Kidney capillary endothelial cell (primary cell): ENCODE measurements at places on chromosomes 5 and 9.

DNA sequence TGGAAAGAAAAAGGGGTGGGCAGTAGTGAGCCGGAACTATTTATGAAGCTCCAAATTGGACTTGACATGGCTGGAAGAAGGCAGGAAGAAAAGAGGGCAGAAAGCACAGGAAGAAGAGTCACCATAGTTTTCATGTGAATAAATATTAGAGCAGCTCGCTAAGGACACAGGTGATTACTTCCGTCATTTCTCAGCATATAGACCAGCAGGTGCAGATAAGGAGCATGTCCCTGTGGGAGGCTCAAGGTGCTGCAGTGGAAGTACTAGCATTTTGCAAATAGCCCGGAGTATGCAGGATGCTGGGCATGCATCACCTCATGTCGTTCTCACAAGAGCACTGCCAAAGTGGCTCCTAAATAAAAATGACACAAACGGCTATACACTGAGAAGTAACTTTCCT is 71.3 kb upstream of the HTR4 start:
- no peak for DNase-seq

GRCh38 chr5:572398-573019 is 39.6 kb upstream of the CEP72 start:
- no peak for DNase-seq

DNA sequence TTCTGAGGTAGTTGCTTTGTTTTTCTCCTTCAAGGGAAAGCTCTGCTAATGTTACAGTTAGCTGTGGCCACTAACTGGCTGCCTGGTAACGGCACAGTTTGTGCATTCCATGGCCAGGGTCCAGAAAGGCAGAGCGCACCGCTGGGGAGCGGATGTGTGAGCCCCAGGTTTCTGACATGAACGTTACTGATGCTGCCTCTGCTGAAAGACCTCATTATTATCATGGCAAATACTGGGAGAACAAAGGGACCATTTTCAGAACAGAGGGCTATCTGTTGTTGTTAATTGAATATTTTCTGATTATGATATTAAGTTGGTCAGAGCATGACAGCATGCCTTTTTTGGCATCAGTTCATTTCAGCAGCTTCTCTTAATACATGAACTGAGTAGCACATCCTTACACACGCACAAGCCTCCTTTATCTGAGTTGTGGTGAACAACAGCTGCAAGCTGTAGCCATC is 134.1 kb downstream of the NUDT12 start:
- no peak for DNase-seq

DNA sequence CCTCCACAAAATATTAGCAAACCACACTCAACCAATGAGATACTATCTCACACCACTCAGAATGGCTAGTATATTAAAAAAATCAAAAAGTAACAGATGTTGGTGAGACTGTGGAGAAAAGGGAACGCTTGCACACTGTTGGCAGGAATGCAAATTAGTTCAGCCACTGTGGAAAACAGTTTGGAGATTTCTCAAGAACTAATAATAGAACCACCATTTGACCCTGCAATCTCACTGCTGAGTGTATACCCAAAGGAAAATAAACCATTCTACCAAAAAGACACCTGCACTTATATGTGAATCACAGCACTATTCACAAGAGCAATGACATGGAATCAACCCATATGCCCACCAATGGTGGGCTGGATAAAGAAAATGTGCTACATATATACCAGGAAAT is 393.5 kb downstream of the PDE4D start:
- no peak for DNase-seq

DNA sequence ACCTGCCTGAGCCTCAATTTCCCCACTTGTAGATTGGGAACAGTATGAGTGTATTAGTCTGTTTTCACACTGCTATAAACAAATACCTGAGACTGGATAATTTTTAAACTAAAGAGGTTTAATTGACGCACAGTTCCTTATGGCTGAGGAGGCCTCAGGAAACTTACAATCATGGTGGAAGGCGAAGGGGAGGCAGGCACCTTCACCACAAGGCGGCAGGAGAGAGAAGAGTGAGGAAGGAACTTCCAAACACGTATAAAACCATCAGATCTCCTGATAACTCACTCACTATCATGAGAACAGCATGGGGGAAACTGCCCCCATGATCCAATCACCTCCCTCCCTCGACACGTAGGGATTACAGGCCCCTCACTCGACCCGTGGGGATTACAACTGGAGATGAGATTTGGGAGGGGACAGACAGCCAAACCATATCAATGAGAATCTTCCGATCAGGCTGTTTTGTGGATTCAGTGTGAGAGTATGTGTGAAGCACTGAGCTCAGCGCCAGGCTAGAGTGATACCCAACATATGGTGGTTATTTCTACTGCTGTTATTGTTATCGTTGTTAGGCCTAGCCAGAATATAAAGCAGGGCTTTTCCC is 14.6 kb upstream of the LMX1B start:
- no peak for DNase-seq

DNA sequence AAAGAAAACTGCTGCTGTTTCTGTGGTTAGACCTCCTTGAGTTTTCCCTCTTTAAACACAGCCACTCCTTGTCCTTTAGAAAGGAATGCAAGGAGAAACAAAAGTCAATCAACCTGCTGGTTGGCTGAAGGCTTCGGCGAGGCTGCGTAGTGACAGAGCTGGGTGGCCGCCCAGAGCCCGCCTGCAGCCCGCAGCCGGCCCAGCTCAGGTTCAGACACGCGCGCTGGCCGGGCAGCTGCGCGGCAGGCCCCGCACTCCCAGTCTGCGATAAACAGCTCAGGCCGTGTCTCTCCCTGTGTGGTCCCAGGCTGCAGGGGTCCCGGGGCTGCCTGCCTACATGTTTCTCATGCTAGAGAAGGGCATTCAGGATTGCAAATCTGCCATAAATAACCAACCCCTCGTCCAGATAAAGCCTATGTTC is 115.4 kb downstream of the HSD17B3 start:
- no peak for DNase-seq

GRCh38 chr9:80931163-80931562 is 758.2 kb downstream of the TLE1 start:
- no peak for DNase-seq

GRCh38 chr9:13113751-13114150 is 165.7 kb downstream of the MPDZ start:
- DNase-seq, result no peak

- no peak for DNase-seq
Observed at GRCh38 chr9:132610661-132611060, 28.3 kb downstream of the BARHL1 start.

GRCh38 chr5:42495914-42496313 is 72.7 kb downstream of the GHR start:
- DNase-seq, result no peak

DNA sequence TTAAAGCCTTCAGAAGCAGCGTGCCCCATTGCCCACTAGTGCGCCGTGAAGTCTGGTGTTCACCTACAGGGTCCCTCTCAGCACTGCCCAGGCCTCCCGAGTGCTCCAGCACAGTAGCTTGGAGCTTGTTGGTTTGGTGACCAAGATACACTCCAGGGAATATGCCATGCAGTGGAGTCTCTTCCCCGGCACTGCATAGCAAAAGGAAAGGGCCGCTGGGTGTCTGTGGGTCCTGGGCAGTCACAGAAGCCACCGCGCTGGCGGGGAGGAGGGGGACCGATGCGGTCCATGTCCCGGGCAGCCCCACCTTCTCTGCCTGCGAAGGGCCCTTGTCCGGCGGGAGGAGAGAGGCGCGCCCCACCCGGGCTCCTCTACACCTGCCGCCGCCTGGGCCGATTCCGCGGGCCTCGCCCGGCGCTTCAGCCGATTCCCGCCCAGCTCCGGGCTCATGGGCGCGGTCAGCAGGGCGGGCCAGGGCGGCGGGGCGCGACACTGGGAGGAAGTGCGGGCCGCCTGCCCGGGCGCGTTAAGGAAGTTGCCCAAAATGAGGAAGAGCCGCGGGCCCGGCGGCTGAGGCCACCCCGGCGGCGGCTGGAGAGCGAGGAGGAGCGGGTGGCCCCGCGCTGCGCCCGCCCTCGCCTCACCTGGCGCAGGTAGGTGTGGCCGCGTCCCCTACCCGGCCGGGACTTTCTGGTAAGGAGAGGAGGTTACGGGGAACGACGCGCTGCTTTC is at the start of gene SYK:
SYK (plus strand) TSS at position 579 of the 732 bp plus-strand sequence. CDS start 42,080 bp downstream, outside the sequence.
- peak; percentile 18 for DNase-seq

DNA sequence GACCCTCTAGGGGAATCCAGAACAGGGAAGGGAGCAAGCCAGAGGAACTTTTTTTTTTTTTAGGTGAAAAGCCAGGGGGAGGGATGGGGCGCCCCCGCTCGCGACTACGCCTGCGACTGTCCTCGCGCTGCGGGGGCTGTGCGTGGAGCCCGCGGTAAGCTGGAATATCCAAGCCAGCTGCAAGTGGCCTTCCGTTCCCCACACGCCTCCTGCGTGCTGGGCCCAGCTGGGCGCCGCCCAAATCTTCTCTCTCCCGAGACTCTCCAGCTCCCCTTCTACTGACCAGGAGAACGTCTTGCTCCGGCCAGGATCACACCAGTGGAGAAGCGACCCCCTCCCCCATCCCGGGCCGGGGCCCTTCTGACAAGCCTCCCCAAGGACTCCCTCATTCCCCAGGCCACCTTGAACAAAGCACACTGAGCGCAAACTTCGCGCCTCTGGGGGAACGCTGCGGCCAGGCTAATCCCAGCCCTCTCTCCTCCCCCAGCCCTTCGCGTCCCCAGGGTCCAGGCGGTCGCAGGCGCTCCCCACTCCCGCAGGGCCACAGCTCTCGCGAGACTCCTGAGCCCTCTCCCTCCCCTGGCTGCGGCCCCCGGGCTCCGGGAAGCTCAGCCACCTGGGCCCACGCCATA is 6.6 kb downstream of the BARX1 start:
- no peak for DNase-seq

DNA sequence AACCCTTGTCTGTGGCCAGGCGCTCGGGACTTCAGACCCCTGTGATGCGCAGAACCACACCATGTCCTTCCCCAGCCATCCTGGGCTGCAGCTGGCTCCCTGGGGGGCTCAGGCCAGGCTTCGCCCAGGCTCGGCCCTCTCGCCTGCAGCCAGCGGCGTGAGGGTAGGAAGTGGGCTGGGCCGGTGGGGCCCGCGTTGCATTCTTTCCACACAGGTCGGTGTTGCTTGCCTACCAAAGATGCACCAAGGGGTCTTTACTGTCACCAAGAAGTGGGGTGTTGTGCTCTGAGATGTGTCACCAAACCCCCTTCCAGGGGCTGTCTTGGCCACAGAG is 48.3 kb upstream of the RNF130 start:
- DNase-seq, result no peak

- DNase-seq, result no peak
Observed at GRCh38 chr5:131536211-131536826, 98.7 kb downstream of the RAPGEF6 start.

- DNase-seq, result no peak
Observed at GRCh38 chr9:68819065-68819464, 114.0 kb downstream of the PIP5K1B start.

DNA sequence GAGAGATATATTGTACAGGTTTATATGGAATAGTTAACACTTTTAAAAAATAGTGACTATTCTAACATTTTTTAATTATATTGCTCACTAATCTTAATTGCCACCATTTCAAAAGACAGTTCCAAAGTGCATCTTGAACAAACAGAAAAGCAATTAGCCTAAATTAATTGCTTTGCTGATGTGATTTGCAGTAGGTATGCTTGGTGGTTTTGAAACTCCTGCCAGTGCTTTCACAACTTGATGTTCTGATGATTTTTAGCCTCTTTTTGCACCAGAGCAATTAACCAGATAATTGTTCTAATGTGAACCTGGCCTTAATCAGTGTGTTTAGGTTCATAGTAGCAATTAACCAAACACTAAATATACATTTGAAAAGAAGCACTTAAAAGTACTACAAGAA is 207.6 kb downstream of the FBXL17 start:
- no peak for DNase-seq

DNA sequence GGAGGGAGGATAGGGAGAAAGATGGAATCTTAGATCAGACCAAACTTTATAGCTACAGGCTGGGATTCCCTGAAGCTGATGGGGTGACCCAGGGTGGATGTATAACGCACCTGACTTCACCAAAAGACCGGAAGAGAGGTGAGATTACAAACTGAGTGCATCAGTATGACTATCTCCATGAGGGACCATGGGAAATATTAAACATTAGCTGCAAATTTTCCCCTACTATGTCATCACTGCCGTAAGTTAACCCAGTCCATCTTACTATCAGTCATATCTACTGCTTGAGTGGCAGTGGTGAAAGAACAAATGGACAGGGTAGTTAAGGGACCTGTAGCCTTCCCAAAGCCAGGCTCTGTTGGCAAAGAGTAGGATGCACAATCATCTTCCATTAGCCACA is 368.3 kb downstream of the EFNA5 start:
- no peak for DNase-seq

- no peak for DNase-seq
Observed at GRCh38 chr5:176517053-176517661, 20.0 kb downstream of the RNF44 start.

DNA sequence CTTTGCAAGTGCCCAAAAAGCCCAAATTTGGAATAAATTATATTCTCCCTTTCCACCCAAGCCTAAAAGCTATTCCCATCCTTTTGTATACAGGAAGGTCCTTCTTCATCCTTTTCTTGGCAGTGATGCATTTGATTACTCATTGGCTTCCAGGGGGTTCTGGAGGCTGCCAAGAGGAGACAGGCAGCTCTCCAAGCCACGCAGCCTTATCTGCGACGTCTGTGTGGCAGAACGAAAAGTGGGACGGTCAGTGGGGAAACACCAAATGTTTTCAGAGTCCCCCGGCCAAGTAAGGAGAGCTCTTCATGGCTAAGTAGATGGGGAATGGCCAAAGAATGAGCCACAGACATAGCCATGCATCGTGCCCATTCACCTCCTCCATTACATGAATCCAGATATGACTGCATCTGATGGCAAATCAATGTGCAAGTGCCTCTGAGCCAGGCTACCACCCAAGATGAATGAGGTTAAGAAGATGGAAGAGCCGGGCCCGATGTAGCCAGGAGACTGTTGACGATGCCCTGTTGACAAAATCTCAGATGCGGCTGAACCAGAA is 12.1 kb downstream of the ADAM19 start:
- DNase-seq, result no peak

DNA sequence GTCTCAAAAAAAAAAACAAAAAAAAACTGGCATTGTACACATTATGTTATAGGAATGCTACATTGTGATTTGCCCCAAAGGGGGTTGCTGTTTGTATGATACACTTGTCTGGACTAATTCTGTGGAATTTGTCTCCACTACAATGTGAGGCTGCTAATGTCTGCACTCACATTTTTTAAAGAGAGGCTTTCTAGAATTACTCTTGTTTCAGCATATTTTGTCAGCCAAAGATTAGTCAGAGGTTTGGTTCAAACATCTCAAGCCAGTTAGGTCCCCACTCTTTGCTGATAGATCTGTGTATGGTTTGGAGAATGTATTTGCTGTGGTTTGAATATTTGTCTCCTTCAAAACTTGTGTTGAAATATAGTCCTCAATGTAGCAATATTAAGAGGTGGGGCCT is 59.3 kb upstream of the ZNF169 start:
- no peak for DNase-seq

DNA sequence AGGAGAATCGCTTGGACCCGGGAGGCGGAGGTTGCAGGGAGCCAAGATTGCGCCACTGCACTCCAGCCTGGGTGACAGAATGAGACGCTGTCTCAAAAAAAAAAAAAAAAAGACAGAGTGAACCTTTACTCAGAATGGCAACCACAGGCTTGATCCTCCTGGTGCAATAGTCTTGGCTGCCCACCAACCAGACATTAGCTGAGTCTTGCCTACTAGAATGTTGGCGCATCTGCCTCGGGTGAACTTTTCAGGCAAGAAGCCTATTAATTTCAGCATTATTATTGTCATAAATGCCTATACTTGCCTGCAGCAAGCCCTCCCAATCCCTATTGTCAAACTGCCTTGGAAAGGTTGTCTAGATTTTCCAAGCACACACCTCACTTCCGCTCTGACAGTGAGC is 4.2 kb downstream of the SERINC5 start:
- DNase-seq, result no peak
